ENCODE measurements at places on chromosomes 4 and X.

DNA sequence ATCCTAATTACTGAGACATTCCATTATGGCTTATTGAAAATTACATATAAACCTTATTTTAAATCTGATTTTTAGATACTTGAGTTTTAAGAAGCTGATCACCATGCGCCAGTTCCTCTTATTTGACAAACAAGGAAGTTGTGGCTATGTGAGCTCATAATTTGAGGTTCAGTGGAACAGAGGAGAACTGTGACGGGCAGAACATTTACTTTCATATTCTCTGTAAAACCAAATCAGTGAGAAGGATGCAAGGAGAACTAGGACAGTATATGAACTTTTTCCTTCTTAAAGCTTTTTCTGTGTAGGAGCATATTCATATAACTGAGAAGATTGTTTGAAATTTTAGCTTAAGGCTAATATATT is 25.3 kb downstream of the STIM2 start:
- DNase-seq, result peak; percentile 44

DNA sequence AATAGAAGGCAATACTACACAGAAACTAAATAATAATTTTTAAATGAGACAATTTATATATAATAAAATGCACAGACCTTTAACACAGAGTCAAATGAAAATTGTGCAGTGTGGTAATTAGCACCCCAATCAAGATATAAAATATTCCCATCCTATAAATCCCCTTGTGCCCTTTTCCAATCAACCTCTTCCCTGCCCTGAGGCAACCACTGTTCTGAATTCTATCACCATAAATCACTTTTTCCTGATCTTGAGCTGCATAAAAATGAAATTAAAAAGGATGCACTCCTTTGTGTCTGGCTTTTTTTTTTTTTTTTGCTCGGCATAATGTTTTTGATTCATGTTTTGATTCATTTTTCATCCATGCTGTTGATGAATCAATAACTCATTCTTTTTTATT is 107.0 kb downstream of the ATP8A1 start:
- DNase-seq, result no peak

DNA sequence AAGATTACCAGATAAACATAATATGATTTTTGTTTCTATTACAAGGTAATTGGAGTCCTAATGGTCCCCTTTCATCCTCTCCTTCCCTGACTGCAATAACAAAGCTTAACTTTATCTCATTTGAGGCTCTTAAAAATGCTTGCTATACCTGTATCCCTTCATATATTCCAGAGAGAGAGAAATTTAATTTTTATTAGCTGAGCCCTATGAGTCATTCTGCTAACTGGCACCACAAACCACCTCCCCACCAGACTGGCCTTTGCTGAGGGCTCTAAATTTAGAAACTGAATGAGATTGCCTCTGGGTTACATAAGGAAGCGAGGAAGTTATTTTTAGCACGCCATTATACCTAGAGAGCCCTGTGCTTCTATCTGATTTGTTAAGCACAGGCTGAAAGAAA is 27.4 kb downstream of the CBLL2 start:
- no peak for DNase-seq

- no peak for DNase-seq
These were observed 94.1 kb upstream of the MID1 start for GRCh38 chrX:10714531-10714930.

DNA sequence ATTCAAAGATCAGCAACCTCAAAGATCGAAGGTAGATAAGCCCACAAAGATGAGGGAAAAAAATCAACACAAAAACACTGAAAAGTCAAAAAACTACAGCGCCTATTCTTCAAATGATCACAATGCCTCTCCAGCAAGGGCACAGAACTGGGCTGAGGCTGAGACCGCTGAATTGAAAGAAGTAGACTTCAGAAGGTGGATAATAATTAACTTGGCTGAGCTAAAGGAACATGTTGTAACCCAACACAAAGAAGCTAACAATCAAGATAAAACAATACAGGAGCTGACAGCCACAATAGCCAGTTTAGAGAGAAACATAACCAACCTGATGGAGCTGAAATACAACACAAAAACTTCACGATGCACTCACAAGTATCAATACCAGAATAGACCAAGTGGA is 231.1 kb downstream of the STPG2 start:
- DNase-seq, result no peak

DNA sequence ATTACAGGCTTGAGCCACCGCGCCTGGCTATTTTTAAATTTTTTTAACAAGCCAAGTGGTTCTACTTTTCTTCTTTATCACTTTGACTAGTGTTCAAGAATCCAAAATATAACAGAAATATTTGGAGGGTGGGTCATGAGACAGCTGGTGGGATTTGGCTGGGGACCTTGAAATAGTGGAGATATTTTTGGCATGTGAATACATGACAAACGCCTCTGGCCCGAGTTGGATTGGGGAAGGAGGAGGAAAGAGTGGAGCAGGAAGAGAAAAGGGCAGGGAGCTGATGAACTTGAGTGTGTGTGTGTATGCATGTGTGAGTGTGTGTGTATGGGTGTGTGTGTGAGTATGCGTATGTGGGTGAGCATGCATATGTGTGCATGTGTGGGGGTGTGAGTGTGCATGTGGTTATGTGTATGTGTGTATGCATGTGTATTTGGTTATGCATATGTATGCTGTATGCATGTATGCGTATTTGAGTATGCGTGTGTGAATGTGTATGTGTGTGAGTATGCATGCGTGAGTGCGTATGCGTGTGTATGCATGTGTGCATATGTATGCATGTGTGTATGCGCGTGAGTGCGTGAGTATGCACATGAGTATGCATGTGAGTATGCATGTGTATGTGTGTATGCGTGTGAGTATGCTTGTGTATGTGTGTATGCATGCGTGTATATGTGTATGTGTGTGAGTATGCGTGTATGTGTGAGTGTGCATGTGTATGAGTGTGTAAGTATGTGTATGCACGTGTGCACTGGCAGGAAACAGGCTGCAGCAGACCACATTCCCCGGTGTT is 49.6 kb downstream of the JADE1 start:
- no peak for DNase-seq

GRCh38 chr4:151418385-151418784 is 9.4 kb downstream of the FHIP1A start:
- no peak for DNase-seq

DNA sequence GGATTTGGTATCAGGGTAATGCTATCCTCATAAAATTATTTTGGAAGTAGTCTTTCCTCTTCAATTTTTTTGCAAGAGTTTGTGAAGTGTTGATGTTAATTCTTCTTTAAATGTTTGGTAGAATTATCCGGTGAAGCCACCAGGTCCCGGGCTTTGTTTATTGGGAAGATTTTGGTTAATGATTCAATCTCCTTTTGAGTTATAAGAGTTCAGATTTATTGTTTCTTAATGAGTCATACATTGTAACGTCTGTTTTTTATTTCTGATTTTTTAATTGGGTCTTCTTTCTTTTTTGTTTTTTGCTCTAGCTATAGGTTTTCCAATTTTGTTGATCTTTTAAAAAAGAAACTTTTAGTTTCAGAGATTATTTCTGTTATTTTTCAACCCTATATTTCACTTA is 412.3 kb downstream of the PDGFC start:
- DNase-seq, result no peak

GRCh38 chr4:121243485-121243884 is 79.4 kb upstream of the TNIP3 start:
- peak; percentile 18 for DNase-seq

DNA sequence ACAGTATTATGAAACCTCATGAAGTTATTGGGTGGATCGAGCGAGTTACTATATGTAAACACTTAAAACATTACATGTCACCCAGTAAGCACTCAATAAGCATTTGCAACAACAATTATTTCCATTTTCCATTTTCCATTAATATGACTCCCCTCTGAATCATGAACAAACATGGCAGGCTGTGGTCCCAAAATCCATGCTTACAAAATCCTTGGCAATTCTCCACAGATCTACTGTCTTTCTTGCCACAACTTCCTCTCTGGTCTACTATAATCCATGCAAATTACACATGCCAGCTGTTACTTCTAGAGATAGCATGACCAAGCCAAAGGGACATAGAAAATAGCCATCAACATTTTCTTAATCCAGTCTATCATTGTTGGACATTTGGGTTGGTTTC is 22.0 kb downstream of the ASB11 start:
- DNase-seq, result no peak

GRCh38 chrX:128862557-128862956 is 660.7 kb downstream of the SMARCA1 start:
- DNase-seq, result no peak

GRCh38 chrX:66717926-66718325 is 79.0 kb upstream of the EDA2R start:
- DNase-seq, result no peak

DNA sequence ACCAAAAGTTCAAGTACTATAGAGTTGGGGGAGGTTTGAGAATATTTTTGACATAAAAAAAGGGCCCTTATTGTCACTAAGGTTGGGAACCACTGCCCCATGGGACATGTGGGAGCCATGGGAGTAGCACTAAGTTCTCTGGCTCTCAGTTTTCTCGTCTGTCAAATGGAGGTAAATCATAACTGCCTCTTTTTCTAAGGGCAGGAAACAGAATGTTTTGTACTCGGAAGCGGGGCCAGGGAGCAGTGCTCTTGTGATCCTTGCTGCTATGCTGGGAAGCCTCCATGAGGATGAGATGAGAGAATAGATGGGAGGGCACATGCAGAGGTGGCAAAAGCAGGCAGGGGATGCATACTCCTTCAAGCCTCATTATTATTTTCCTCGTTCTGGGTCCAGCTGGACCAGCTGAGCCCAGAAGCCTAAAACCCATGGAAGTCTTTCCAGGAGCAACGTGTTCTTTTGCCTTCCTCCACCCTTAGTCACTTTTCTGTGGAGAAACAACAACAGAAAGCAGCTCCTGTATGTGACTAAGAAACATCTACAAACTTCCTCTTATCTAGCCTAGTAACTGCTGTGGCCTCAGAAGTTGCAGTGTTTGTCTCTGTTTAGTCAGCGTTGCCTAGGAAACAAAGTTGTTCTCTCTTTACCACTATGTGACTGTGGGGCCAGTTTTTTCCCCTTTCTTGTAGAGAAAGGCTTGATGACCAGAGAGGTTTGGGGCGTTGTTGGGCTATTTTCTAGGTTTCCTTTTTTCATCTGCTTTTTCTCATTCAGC is 64.8 kb downstream of the TSC22D3 start:
- DNase-seq, result peak; percentile 78

GRCh38 chr4:188196134-188196735 is 57.0 kb downstream of the TRIML1 start:
- no peak for DNase-seq

DNA sequence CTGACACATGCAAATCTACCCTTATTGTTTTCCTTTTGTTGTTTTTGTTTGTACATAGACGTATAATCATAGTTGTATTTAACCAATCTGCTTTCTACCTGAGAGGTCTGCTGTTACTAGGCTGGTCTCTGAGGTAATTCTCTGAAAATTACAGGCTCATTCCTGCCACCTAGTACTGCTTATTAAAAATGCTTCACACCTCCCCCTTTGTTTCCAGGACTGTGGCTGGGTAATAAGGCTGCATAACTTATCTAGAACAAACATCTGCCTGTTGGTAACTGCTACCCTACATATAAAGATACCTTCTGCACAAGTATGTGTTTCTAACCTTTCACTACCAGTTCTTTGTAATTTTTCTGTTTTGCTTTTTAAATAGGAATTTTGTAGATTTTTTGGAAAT is 34.2 kb downstream of the COX7B2 start:
- no peak for DNase-seq

GRCh38 chr4:89609756-89610155 is 227.2 kb downstream of the SNCA start:
- no peak for DNase-seq

GRCh38 chr4:122718281-122718680 is 14.2 kb upstream of the BBS12 start:
- no peak for DNase-seq

DNA sequence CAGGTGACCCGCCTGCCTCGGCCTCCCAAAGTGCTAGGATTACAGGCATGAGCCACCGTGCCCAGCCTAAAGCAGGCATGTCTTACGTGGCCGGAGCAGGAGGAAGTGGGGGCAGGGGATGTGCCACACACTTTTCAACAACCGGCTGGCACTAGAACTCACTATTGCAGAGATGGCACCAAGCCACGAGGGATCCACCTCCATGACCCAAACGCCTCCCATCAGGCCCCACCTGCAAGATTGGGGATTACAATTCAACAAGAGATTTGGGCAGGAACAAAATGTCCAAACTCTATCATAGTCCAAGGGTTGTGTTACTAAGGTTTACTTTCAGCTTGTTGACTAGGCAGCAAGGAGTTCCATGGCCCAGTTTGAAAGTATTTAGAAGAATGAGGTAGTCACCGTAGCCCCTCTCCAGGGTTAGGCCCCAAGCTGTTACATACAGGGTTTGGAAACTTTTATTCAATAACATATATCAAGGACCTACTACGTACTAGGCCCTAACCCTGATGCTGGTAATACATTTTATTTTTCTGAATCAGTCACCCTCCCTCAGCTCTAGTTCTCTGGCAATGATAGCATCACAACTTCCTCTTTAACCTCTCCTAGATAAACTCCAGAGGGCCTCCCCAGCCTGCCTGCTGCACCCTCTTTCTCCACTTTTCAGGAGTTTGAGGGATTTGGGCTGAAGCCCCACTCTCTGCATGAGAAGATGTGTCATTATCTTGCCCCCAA is 18.0 kb upstream of the TBC1D14 start:
- no peak for DNase-seq

DNA sequence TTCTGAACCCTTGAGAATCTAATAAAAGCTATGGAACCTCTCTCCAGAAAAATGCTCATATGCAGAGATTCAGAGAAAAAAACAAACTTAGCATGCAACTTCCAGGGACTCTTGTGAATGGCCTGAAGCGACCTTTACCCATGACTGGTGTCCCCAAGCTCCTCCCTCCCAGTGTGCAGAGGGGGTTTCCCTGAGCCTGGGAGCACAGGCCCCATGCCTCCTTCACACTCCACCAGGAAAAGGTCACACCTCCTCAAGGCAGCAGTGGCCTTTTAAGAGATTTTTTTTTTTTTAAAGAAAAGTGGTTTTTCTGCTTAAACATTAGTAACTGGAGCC is 13.3 kb upstream of the UBA6 start:
- peak; percentile 38 for DNase-seq

DNA sequence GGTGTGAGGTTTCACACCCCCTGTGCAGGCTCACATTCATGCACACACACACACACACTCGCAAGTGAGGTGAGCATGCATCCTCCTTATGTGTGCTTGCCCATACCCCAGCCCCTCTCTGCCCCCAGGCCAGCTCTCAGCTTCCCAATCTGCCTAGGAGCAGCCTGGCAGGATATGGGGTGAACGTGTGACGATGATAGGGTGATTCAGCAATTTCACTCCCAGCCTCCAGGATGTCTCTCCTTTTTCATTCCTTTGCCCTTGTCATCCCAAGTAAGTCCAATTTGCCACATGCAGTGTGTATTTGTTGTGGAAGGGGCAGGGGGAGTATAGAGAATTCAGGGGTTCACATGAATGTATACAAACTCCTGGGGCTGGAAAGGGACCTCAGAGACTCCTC is 7.2 kb downstream of the STARD8 start:
- no peak for DNase-seq

DNA sequence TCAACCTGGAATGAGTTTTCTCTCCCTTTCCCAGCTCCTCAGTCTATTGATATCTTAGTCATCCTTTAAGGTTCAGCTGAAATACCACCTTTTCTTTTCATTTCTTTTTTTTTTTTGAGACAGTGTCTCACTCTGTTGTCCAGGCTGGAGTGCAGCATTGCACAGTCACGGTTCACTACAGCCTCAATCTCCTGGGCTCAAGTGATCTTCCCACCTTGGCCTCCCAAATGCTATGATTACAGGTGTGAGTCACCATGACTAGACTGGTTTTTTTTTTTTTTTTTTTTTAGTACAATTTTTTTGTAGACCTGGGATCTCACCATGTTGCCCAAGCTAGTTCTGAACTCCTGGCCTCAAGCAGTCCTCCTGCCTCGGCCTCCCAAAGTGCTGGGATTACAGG is 28.9 kb downstream of the AFF1 start:
- no peak for DNase-seq
